ENCODE measurements at places on chromosomes 7 and 10. TPM values are rescaled to one million over a fixed set of nuclear protein-coding genes. Genes with fewer than 3 reads are reported as not detected.

Gene PON1
- polyA plus RNA-seq: not detected

DNA sequence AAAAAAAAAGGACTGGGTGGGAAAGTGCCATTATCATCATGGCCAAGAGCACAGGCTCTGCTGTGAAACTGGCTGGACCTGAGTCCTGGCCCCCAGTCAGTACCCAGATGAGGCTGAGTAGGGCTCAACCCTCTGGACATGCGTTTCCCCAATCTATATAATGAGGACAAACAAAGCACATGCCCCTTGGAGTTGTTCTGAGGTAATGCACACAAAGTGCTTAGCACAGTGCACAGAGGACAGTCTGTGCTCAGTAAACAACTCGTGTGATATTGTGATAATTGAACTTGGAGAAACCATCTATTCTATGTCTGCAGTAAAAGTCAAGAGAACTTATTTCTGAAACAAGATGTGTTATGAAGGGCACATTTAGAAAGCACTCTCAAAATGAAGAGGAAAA lies 138.8 kb downstream of the KCNMA1 start:
- DNase-seq: no peak
- no peak overlapping the region for H3K27ac ChIP-seq
- peaks cover 15% of the 10 kb centered on the region for H3K4me1 ChIP-seq
- H3K36me3 ChIP-seq: peaks cover under 1% of the 10 kb centered on the region

Gene PNLIPRP2
- polyA plus RNA-seq: not detected

DNA sequence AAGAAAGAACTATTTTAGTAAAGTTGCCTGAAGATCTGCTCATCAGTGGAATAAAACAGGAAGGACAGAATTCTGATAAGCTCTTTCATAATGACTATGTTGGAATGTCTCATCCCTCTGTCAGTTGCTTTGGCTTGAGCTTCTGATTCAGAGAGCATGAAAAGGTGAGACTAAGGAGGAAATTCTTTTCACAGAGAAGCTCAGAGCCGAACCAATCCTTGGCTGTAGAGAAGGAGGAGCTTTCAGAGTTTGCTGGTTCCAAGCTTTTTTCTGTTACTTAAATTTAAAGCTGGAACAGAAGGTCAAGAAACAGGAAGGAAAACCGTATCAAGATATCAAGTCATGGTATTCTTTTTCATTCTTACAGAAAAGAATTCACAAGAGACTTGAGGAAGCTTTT lies 24.0 kb downstream of the GSTO2 start:
- no peak for DNase-seq
- no peak overlapping the region for H3K4me3 ChIP-seq
- no peaks in the 10 kb centered on the region for H3K27me3 ChIP-seq
- H3K36me3 ChIP-seq: no peaks in the 10 kb centered on the region
- H3K27ac ChIP-seq: no peak overlapping the region

DNA sequence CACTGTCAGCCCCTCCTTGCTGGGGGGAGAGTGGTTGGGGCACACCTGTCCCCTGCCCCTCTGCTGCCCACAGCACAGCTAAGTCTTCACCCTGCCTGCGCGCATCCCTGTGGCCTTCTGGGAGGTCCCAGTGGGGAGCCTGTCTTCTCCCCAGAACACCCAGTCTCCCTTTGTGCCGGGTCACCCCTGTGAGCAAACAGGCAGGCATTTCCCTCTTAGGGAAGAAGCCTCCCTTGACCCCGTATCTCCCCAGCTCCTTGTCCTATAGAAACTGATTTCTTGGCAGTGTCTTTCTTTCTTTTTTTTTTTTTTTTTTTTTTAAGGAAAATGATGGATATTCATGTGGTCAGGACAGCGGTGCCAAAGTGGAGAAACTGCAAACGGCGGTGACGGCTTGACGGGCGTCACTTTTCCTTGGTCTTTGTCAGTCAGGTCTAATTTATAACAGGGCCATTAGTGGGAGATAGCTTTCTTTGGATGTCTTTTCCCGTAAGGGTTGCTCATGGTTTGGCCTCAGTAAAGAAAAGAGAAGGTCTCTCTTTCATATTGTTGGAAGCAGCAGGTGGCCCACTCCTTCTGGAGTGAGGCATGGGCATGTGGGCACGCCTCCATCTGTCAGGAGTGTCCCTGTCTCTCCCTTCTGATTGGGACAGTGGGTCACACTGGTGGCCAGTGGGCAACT lies 115.3 kb downstream of the NKX6-2 start:
- DNase-seq: no peak
- H3K27ac ChIP-seq: no peak overlapping the region
- peaks cover 20% of the 10 kb centered on the region for H3K4me1 ChIP-seq
- H3K27me3 ChIP-seq: no peaks in the 10 kb centered on the region
- H3K4me3 ChIP-seq: no peak overlapping the region

DNA sequence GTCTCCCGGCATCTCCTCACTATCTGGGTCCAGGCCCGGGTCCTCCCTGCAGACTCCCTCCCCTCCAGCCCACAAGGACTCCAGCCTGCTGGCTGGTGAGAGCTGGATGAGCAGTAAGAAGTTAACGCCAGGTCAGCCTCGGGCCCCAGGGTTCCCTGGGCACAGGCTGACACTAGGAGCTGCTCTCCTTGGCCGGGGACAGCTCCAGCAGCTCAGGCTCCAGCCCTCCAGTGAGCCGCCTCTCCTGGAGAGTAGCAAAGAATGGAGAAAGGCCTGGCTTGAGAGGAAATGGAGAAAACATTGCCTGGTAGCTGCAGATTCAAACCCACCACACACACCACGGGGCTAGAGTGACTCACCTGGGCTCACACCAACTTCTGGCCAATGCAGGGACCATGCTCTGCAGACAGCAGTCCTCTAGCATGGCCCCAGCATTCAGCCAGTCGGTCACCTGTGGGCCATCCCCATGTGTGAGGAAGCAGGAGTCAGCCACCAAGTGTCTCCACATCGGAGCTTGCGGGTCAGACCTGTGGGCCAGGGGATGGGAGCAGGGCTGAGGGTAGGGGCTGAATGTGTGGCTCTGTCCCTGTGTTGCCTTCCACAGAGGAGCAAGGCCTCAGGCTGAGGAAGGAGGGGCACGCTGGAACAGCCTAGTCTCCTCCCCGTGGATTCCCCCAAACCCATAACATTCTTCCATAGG lies 6.5 kb downstream of the SAP25 start:
- no peaks in the 10 kb centered on the region for H3K27me3 ChIP-seq
- no peak overlapping the region for H3K4me3 ChIP-seq
- H3K4me1 ChIP-seq: no peaks in the 10 kb centered on the region
- peak overlapping the region; percentile 14 for H3K27ac ChIP-seq

Gene LRRD1
- 0.03 TPM for polyA plus RNA-seq

Gene NRG3
- polyA plus RNA-seq: 0.11 TPM

Gene EVX1
- polyA plus RNA-seq: not detected

DNA sequence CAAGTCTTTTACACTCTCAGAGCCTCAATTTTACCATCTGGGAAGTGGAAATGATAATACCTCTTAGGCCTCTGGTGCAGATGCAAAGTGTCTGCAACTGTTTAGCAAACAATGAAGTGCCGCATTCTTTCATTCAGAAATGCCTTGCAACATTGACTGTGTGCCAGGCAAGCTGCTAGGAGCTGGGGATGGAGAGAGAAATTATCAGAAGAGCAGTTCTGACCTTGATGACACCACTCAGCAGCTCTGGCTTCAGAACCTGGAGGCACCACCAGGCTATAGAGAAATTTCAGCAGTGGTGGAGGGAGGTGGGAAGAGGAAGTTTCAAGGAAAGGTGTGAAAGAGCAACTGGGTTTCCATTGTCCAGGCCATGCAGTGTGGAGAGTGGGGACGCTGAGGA lies 78.1 kb upstream of the HABP2 start:
- no peaks in the 10 kb centered on the region for H3K36me3 ChIP-seq
- H3K27ac ChIP-seq: peak overlapping the region; percentile 5
- peaks cover 24% of the 10 kb centered on the region for H3K4me1 ChIP-seq
- H3K27me3 ChIP-seq: no peaks in the 10 kb centered on the region

- H3K4me1 ChIP-seq: no peaks in the 10 kb centered on the region
- no peak for DNase-seq
- no peaks in the 10 kb centered on the region for H3K27me3 ChIP-seq
Measured at GRCh38 chr10:28947171-28947570, 269.9 kb downstream of the BAMBI start.

Gene GRM3
- polyA plus RNA-seq: not detected

- no peak overlapping the region for H3K27ac ChIP-seq
- H3K36me3 ChIP-seq: no peaks in the 10 kb centered on the region
Measured at GRCh38 chr10:48290286-48290685, 15.8 kb upstream of the FRMPD2 start.

DNA sequence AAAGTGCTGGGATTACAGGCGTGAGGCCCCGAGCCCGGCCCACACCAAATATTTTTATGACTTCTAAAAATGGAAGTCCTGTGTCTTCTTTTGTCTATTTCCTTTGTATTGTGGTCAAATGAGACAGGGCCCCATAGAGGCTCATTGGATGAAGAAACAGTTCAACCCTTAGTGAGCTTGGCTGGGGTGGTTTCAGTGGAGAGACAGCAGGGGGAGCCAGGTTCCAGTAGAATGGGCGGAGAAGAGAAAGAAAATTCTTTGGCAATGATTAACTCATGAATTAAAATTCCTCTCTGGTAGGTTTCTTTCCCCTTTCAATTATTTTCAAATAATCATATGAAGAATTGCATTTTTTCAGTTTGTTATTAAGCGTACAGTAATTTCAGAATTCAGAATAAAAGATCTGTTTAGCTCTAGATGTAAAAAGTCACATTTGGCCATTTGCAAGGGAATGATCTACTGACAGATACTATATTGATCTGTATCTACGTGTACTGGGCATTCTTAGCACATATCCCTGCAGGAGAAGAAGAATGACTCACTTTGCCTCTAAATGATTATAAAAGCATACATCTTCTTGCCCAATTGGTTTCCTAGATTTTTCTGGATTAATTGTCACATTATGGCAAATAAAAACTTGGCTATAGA lies 43.2 kb downstream of the PNLIPRP3 start:
- no peaks in the 10 kb centered on the region for H3K4me1 ChIP-seq
- no peaks in the 10 kb centered on the region for H3K27me3 ChIP-seq
- H3K4me3 ChIP-seq: no peak overlapping the region
- DNase-seq: peak; percentile 30
- no peaks in the 10 kb centered on the region for H3K36me3 ChIP-seq

GRCh38 chr7:139691253-139691781 lies 86.5 kb downstream of the HIPK2 start:
- H3K4me1 ChIP-seq: peaks cover 34% of the 10 kb centered on the region
- DNase-seq: peak; percentile 81
- H3K27me3 ChIP-seq: no peaks in the 10 kb centered on the region
- H3K27ac ChIP-seq: peak overlapping the region; percentile 78
- H3K36me3 ChIP-seq: peaks cover 33% of the 10 kb centered on the region

Gene NUTM2D
- 1.5 TPM for polyA plus RNA-seq

DNA sequence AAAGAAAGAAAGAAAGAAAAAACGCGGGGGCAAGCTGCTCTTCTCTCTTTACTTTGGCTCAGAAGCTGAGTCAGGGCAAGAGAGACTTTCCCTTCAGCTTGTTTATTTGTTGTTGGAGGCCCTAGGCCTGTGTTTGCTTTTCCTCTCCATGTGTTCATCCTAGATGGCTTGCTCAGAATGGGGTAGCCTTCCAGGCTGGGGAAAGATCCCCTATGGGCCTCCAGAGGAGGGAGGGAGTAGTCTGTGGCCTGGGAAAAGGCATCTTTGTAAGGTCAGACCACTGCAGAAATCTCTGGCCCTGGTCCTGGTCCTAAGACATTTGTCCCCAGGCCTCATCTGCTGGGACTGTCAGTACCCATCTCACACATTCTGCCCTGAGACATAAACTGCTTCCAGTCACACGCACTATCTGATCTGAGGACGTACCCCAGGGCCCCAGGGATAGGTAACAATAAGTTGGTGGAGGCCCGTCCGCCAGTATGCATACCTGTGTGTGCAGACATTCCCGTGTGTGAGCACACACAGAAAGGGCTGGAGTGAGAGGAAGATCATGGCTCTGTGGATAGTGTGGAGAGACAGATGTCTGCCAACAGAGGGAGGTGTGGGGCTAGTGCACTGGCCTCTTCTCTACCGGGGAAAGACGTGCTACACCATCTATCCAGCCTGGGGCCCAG lies 4.9 kb upstream of the SCD start:
- no peak overlapping the region for H3K4me3 ChIP-seq
- peak; percentile 73 for DNase-seq
- no peaks in the 10 kb centered on the region for H3K4me1 ChIP-seq
- no peaks in the 10 kb centered on the region for H3K27me3 ChIP-seq

Gene CTTNBP2
- polyA plus RNA-seq: not detected

Gene NUPR2
- not detected for polyA plus RNA-seq

- no peaks in the 10 kb centered on the region for H3K36me3 ChIP-seq
- H3K27me3 ChIP-seq: peaks cover 92% of the 10 kb centered on the region
- no peaks in the 10 kb centered on the region for H3K4me1 ChIP-seq
Measured at GRCh38 chr7:155490697-155491628, 33.0 kb downstream of the EN2 start.

DNA sequence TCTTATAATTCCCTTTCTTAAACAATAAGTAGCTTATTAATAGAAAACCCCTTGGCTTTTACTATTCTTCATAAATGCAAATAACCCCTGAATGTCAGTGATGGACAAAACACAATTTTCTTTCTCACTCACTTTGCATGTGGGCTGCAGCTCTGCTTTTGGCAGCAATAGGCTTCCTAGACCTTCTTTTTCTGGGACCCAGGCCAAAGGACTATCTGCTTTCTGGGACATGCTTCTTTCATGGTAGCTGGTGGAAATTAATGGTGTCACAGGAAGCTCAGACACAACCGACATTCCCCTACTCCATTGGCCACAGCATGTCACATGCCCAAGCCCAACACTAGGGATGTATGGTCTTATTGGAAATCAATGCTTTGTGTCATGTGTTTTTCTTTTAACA lies 134.3 kb upstream of the MDFIC start:
- H3K27ac ChIP-seq: no peak overlapping the region
- no peak for DNase-seq
- no peaks in the 10 kb centered on the region for H3K4me1 ChIP-seq
- H3K4me3 ChIP-seq: no peak overlapping the region
- no peaks in the 10 kb centered on the region for H3K36me3 ChIP-seq

GRCh38 chr7:134339475-134339874 lies 22.7 kb upstream of the SLC35B4 start:
- H3K27ac ChIP-seq: no peak overlapping the region
- H3K36me3 ChIP-seq: no peaks in the 10 kb centered on the region
- H3K4me3 ChIP-seq: no peak overlapping the region
- peaks cover 23% of the 10 kb centered on the region for H3K27me3 ChIP-seq

DNA sequence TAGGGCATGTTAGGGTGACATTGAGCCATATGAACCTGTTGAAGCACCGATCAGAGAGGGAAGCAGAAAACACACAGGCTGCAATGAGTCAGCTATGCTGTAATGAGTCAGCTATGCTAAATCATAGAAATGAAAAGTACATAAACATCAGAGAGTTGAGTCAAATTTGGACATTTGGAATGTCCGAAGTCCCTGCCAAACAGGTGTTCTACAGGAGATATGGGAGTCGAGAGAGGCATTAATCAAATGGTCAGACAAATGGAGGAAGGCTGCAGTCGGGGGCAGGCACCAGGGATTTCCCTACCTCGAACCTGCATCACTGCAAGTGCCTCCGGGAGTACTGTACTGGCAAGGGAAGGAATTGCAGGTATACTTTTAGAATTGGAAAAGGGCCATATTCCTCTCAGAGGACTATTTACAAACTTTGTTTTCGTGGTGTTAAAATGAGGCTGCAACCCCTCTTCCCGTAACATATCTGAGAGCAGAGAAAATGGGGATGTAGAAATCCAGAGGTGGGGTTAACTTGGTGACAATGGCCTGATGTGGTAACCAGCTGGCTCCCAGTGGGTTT lies 8.8 kb upstream of the ZC3HAV1 start:
- H3K4me1 ChIP-seq: no peaks in the 10 kb centered on the region
- DNase-seq: no peak
- H3K27me3 ChIP-seq: peaks cover 5% of the 10 kb centered on the region
- H3K4me3 ChIP-seq: no peak overlapping the region
- no peak overlapping the region for H3K27ac ChIP-seq
- no peaks in the 10 kb centered on the region for H3K36me3 ChIP-seq

GRCh38 chr10:74194545-74194944 lies 43.5 kb downstream of the ADK start:
- H3K4me1 ChIP-seq: peaks cover 24% of the 10 kb centered on the region
- H3K27ac ChIP-seq: peak overlapping the region; percentile 50

GRCh38 chr10:37269554-37270256 lies 144.3 kb downstream of the ANKRD30A start:
- no peaks in the 10 kb centered on the region for H3K36me3 ChIP-seq
- H3K4me3 ChIP-seq: no peak overlapping the region
- no peak for DNase-seq
